ENCODE measurements at places on chromosomes 7 and 10.

GRCh38 chr10:111077785-111078504 is 1.1 kb downstream of the ADRA2A start:
- no peak for DNase-seq

GRCh38 chr10:44995581-44995913 is 5.2 kb upstream of the ZNF22 start:
- DNase-seq: no peak

- peak; percentile 61 for DNase-seq
These were observed 34.6 kb downstream of the MGAM start for GRCh38 chr7:142030294-142030693.

DNA sequence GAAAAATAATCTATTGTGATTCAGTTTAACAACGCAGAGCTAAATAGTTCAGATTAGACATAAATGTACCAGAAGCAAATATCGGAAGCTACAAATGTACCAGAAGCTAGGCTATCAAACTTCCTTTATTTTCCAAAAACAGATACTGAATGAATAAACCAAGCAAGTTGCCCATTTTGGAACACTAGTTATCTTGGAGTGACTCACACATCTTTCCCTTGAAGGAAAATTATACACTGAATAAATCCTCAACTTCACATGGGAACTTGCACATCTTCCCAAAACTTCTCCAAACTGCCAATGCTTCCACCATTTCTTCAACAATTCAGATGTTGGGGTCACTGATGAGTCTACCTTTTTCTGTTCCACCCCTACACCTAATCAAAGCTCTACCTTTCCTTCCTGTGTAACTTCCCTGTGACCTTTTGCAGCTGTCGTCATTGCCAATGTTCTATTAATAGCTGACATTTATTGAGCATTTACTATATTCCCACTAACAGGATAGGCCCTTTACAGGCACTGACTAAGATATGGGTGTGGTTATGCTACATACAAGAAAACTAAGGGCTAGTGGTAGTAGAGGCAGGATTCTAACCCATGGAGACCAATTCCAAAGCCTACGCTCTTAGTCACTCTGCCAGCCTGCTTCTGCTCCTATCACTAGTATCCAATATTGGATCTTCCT is 22.7 kb downstream of the RELN start:
- DNase-seq: no peak

DNA sequence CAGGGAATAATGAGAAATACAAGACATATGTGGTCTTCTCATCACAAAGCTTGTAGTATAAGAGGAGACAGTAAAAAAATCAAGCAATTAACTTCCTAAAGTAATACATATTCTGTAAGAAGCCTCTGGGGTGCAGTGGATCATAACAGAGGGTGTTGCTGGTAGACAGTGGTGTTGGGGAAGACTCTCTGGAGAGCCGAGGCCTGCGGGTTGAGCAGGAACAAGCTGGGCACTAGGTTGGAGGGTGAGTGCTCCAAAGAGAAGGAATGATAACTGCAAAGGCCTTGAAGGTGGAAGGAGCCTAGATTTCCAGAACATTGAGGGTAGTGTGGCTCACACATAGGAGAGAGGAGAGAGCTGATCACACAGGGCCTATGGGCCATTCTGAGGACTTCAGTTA is 1.5 kb downstream of the GIMAP4 start:
- no peak for DNase-seq

GRCh38 chr7:158422887-158423560 is 164.6 kb downstream of the PTPRN2 start:
- DNase-seq: no peak

DNA sequence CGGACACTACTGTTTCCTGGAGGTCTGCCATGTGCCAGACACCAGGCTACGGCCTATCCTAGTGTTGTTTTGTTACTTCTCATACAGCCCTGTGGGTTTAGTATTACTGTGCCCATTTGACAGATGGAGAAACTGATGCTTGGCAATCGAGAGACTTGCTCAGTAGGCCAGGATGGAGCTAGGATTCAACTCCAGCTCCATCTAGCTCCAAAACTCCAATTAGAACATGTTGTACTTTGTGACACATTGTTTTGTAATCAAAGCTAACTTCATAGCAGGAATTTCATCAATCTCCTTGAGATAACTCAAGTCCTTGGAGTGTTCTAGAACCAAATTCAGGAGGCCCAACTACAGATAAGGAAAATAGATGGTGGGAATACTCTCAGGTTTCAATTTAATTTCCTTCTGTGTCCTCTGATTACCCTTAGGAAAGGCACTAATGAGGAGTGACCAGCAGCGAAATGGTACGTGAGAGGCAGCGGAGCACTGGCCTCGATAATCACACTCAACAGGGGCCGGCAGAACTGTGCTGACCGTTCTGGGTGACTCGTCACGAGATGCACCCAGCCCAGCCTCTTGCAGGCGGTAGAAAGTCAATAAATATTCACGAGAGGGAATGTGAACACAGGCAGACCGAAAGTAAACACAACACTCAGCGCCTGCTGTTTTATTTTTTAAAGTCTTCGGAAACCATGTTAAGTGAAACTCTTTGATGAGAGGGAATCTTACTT is 269.6 kb upstream of the NEBL start:
- DNase-seq: no peak

GRCh38 chr10:119191881-119192280 is 13.3 kb upstream of the PRDX3 start:
- no peak for DNase-seq

DNA sequence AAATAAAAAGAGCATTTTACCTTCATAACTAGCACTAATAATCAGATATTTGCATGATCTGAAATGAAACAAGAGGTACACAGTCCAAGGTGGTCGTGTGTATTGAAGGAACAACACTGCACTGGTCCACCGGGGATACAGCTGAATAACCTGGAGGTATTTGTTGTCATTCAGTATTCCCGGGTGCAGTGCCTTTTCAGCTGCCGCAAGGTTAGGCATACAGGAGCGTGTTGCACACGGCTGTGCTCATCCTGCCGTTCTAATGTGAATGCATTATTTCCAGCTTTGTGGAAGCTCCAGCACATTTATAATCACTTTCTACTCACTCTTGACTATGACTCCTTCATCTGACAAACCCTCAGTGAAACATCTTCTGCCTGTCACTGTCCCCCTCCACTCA is 377.8 kb downstream of the GFRA1 start:
- DNase-seq: no peak

- no peak for DNase-seq
These were observed 310.9 kb upstream of the ZNF32 start for GRCh38 chr10:43959364-43960134.

DNA sequence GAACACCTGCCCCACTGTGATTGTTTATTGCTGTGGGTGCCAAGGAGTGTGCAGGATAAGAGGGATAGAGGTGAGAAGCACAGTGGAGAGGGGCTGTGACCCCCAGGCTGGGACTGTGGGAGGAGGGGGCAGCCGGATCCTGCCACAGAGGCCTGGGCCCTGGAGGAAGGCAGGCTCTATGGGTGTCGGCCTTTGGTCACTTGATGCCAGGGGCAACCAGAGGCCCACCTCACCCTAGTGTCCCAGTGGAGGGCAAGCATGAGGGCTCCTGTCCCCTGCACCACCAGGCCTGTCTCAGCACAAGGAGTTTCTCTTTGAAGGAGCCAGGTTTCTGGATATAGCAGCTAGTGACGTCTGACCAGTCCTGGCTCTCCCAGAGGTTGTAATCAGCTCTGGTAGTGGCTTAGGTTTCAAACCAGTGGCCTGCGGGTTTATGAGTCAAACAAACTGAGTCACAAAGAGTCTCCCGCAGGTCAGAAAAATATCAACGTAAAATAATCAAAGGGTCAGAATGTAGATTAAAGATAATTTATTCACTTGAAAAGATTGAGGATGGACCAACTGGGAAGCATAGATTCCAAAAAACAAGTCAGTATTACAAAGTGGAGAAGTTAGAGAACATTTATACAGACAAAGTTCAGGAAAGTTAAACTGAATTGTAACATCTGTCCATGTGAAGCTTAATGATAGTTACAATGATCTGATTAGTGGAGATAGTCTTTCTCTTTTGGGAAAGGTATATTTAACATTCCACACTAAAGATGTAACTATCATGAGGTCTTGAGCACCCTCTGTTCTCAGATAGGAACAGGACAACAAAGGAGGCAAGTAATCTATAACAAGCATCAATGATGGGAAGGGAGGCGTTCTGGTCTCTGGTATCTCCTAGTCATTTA is 37.2 kb upstream of the ZNF488 start:
- DNase-seq: peak; percentile 19

GRCh38 chr10:43692051-43692825 is 43.6 kb upstream of the ZNF32 start:
- no peak for DNase-seq

DNA sequence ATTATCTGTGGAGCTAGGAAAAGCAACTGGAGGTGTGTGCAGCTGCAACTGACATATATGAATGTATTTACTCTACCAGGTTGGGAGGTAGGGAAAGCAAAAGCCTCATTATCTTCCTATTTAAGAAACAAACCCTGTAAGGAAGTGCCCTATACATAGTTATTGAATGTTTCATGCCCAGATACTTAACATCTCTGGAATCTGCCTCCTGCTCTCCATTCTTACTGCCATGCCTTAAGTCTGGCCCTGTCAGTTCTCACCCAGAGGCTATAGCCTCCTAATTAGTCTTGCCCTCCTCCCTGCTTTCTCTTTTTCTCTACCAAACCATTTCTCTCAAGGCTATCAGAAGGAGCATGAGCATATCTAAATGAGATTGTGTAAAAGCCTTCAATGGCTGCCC is 542.6 kb upstream of the LRRN3 start:
- DNase-seq: peak; percentile 25

GRCh38 chr10:28312572-28312971 is 9.7 kb upstream of the MPP7 start:
- peak; percentile 82 for DNase-seq

DNA sequence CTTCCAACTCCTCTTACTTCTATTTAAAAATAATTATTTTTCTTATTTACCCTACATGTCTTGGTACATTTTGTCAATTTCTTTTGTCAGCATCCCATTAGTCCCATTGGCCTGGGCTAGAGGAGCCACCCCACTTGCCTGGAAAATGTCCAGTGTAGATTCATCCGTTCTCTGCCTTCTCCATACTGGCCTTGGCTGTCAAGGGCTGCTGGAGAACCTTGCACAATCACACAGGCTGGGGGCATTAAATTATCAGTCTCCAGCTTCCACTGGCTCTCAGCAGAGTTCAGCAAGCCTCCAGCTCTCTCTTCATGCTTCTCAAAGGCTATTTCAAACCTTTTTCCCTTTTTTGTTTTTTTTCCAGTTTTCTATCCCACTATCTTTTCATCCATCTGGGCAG is 13.8 kb upstream of the ZCCHC24 start:
- no peak for DNase-seq

- no peak for DNase-seq
These were observed 97.0 kb upstream of the PALS2 start for GRCh38 chr7:24476227-24476626.

GRCh38 chr10:97525086-97525485 is 26.4 kb downstream of the UBTD1 start:
- DNase-seq: no peak

DNA sequence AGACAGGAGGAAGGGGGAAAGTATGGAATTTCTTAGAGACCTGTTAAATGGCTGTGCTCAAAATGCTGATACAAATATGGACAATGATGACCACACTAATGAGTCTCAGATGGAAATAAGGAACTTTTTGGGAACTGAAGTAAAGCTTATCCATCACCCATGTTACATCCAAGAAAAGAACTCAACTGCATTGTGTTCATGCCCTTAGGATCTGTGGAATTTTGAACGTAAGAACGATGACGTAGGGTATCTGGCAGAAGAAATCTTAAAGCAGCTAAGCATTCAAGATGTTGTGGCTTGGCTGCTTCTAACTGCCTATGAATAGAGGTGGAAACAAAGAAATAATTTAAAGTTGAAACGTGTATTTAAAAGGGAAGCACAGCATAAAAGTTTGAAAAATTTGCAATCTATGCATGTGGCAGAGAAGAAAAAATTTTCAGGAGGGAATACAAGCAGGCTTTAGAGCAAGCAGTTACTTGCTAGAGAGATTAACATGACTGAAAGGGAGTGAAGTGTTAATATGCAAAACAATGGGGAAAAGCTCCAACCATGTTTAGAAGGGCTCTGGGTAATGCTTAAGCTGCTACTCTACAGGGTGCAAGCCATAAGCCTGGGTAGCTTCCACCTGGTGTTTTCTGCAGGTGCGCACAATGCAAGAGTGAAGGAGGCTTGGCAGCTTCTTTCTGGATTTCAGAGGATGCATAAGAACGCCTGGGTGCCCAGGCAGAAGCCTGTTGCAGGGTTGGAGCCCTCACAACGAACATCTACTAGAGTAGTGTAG is 499.7 kb upstream of the SEMA3D start:
- no peak for DNase-seq
